ENCODE measurements at places on chromosomes 7 and 10.

GRCh38 chr10:48684463-48684791 is 246 bp upstream of the WDFY4 start:
- no peak for DNase-seq

GRCh38 chr10:86655173-86655540 is 810 bp downstream of the OPN4 start:
- no peak for DNase-seq

GRCh38 chr7:47291461-47292081 is 290.3 kb downstream of the TNS3 start:
- DNase-seq: no peak

GRCh38 chr7:92633211-92633906 is 43.2 kb upstream of the FAM133B start:
- peak; percentile 16 for DNase-seq

- no peak for DNase-seq
Measured at GRCh38 chr10:86234541-86235270, 131.9 kb downstream of the GRID1 start.

GRCh38 chr10:5040010-5040673 is 36.5 kb upstream of the AKR1C2 start:
- no peak for DNase-seq

DNA sequence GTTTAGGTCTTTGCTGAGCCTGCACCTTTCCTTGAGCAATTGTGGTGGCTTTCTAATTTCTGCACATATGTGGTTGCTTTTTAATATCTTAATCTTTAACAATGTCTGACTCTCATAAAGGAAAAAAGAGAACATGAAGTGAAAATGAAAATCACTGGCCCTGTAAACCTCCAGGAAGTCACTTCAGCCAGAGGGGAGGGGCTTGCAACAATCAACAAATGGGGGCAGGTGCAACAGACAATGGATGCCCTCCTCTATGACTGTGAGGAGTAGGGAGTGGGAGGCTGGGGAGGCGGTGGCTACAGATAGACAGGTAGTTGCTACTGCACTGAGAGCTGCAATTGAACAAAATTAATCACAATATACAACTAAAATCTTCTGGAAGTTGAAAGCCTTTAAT is 1377.4 kb downstream of the XPNPEP1 start:
- DNase-seq: no peak

- no peak for DNase-seq
Measured at GRCh38 chr7:5612695-5613094, 168.8 kb downstream of the RNF216 start.

Data from SHP77 (cell line).